Stimulated activated CD8-positive, alpha-beta memory T cell treated with anti-CD3 and anti-CD28 coated beads, Interleukin-7, amount 100 ng/mL, for 1 hour (primary cell): ENCODE measurements at places on chromosomes 2 and 18.
A peak's percentile ranks its signal among the peaks of the same experiment; 100 is the strongest.

- DNase-seq = no peak
Observed at GRCh38 chr2:182020286-182021070, 34.8 kb downstream of the PPP1R1C start.

DNA sequence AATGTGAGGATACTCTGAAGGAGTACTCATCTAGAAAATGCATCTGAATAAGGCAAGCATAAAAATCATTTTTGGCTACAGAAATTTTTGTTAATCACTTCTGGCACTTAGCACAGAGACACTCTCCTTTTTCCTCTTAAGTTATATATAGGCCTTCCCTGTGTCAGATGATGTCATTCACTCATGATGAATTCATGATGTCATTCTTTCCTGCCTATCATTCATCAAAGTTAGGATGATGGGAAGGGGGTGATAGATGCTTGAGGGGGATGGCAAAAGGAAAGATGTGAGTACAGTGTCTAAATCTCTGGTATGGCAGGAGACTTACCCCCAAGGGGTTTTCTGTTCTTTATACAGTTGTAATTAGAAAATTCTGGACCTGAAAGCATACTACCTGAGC is 42.0 kb downstream of the MAP3K20 start:
- no peak for DNase-seq

DNA sequence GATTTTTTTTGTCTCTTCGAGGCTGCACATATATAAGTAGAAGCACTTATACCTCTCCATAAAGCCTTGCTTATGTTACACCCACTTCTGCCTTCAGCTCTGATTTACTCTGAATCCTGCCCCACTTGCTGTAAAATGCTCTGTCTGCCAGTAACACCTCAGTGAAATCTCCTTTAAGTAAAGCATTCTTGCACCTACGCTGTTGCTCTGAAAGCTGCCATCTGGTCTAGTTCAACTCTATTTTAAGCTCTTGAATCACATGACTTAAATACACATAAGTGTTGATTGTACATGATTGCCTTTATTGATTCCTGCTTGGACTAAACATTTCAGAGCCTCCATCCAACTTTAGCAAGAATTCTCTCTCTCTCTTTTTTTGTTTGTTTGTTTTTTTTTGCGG is 609.0 kb upstream of the CELF4 start:
- DNase-seq = no peak

- no peak for DNase-seq
Observed at GRCh38 chr18:32772581-32773381, at the start of gene KLHL14. Gene KLHL14, minus strand, starts transcription at chr18:32773023. Its CDS starts 2,432 bp downstream, at chr18:32770591.

DNA sequence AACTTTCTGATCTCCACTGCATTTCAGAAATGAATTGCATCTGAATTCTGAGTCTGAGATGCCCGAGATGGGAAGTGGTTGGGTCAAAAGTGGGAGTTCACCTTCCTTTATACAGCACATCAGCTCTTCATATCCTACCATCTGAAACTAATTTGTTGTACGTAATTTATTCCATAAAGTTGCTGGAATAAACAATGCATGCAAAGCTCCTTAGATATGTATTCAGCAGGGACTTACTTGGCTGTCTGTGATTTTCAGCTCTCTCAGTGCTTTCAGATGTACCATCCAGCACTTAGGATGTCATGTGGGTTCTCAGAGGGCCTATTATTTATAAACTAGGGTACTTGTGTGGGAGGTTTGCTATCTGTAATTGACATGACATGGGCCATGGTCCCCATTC is 46.9 kb upstream of the EFEMP1 start:
- no peak for DNase-seq

DNA sequence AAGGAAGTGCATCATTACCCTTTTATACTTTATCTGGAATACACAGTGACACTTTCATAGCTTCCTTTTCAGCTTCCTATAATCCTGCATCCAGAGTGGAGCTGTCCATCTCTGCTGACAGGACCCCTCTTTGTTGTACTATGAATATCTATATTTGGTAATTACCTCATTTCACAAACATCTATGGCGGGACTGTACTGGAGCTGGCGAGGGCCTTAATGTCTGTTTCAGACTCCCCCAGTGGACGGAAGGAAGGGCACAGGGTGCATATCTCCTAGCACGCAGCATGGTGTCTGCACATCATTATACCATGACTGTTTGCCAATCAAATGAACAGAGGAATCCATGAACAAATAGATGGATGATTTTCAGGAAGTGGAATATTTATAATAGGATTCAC is 142.3 kb downstream of the SOX11 start:
- DNase-seq = no peak

DNA sequence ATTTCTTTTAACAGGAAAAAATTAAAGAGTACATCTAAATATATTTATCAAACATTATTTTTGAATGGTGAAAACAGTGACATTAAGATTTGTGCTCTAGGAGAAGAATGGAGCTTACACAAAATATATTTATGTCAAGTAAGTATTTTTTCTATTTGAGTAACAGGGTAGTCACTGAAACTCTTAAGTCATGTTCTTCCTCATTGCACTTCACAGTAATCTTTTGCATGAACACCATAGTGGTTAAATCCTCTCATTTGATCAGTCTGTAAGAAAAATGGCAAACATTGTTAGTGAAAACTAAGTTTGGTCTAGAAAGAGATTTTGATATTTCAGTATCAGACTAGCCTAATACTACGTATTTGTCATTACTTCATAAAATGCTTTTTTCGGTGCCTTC is 8.1 kb downstream of the GMCL1 start:
- DNase-seq = no peak

DNA sequence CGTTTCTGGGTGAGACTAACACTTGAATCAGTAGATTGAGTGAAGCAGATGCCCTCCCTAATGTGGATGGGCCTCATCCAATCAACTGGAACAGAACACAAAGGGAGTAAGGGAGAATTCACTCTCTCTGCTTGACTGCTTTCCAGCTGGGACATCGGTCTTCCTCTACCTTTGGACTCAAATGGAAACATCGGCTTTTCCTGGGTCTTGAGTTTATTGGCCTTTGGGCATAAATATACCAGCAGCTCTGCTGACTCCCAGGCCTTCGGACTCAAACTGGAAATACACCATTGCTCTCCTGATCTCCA is 311.6 kb downstream of the STK39 start:
- DNase-seq = no peak

DNA sequence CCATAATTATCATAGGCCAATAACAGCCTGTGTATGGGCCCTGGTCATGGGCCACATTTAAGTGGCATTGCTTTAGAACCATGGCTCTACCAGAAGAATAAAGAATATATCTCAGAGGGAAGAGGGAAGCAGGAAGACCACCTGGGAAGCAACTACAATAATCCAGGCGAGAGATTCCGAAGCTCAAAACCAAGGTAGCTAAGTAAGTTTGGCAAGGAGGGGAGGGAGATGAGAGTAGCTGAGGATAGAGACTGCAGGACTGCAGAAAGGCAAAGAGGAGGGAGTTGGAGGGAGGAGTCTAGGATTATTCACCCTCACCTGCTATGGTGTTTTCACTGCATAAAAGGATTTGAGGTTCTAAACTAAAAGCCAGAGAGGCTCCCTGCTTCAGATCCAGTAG is 293.5 kb downstream of the SETBP1 start:
- DNase-seq = no peak

- no peak for DNase-seq
Observed at GRCh38 chr2:226716126-226716525, 83.5 kb downstream of the IRS1 start.

- no peak for DNase-seq
Observed at GRCh38 chr2:239958473-239958765, 66.7 kb downstream of the NDUFA10 start.

- no peak for DNase-seq
Observed at GRCh38 chr2:44201648-44202165, 33.0 kb downstream of the PPM1B start.

GRCh38 chr2:24261441-24261840 is 86.6 kb downstream of the FAM228A start:
- DNase-seq = no peak

DNA sequence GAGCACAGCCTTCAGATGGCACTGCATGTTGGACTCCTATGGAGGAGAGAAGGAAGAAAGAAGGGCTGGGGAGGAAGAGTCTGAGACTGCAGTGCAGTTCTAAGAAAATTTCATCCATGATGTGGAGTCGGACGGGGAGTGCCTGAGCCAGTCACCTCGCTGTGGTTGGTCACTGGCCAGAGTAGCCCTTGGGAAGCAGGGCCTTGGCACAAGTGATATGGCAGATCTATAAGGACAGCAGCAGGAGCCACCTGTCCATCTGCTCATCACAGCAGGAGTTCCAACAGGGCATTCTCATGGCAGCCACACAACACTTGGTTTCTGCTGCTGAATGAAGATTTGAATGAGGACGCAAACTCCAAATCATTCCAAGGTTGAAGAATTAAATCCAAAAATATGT is 314.8 kb downstream of the CYP26B1 start:
- DNase-seq = no peak

DNA sequence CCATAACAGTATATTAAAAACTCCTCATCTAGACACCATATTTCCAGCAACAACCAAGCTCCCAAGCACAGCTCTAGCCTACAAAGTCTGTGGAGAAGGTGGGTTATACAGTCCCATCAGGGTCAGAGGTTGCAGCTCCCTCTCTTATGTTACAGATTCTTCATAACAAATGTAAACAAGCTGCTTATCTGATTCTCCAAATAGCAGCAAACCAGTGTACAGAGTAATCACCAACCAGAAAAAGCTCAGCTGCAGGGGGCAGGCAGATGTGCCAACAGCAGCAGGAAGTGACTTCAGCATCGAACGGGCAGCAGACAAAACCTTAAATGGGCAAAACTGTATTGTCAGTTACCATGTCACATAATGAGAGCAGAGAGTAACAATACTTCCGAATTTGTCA is 52.9 kb upstream of the NABP1 start:
- peak; percentile 8 for DNase-seq

DNA sequence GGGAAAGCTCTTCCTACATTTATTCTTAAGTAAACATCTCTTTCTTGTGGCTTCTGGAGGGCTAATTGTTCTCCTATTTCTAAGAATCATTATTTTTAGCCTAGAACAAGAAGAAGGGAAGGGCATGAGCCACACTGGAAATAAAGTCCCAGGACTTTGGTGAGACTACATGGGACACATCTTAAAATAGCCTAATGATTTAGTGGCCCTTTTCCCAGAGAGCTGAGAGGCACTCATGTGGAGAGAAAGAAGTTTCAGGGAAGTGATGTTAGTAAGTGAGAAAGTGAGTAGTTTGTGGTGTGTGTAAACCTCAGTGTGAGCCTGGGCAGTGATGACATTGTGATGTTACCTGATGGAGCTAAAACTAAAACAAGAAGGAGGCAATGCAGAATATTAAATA is 14.6 kb downstream of the ITGA4 start:
- DNase-seq = no peak

DNA sequence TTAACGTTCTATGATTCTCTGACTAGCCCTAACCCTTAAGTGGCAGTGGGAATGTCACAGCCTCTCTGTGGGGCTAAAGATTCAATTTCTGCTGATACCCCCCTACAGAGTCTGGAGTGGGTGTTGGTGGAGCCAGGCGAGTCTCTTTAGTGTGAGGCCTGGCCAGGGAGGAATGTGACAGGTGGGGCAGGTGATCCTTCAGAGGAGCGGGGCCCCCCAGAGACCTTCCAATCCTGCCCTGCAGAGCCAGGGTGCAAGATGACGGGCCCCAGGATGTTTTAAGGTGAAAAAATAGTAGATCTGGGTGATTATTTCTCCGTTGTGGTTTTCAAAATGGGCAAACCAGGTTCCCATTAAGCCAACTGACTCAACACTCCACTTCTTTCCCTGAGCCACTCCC is 28.2 kb upstream of the DNMT3A start:
- no peak for DNase-seq
